Endothelial cell (in vitro differentiated cells): ENCODE measurements at places on chromosomes 3 and 15.

DNA sequence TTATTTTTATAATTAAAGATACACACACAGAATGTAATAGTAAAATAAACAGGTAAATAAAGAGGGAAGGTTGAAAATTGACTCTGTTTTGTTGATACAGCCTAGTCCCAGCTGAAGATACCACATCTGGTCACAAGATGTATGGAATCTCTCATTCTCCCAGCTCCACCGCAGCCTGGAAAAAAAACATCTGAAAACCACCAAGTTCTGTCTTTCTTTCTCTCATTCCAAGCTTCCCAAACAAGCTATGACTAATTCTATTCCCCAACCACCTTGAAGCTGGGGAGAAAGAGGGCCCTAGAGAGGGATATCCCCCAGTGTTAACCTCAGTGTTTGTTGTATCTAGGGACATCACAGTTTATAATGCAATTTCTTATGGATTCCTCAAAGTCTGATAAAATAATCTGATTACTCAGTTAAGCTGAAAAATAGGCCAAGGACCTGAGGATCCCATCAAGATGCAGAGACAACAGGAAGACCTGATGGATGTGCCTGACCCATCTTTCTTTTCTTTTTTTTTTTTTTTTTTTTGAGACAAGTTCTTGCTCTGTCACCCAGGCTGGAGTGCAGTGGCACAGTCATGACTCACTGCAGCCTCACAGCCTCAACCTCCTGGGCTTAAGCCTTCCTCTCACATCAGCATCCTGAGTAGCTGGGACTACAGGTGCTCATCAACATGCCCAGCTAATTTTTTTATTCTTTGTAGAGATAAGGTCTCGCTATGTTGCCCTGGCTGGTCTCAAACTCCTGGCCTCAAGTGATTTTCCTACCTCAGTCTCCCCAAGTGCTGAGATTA lies 38.1 kb downstream of the SRGAP3 start:
- no peak for DNase-seq

DNA sequence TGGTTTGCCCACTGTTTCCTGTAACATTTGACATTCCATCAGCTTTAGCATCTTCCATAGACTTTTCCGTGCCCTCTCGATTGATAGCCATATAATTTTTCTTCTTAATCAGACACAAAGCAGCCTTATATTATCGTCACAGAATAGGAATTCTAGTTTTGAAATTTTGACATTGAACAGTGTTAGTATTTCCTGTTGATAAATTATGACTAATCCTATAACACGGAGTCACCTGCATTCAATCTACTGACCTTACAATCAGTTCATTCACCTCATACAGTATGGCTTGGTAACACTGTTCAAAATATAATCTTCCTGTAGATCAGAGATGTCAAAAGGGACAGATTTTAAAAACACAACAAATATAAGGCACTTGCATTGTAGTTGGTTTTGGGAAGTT lies 423.7 kb downstream of the C3orf38 start:
- no peak for DNase-seq

GRCh38 chr3:195551381-195551978 lies 8.4 kb upstream of the PPP1R2 start:
- no peak for DNase-seq

DNA sequence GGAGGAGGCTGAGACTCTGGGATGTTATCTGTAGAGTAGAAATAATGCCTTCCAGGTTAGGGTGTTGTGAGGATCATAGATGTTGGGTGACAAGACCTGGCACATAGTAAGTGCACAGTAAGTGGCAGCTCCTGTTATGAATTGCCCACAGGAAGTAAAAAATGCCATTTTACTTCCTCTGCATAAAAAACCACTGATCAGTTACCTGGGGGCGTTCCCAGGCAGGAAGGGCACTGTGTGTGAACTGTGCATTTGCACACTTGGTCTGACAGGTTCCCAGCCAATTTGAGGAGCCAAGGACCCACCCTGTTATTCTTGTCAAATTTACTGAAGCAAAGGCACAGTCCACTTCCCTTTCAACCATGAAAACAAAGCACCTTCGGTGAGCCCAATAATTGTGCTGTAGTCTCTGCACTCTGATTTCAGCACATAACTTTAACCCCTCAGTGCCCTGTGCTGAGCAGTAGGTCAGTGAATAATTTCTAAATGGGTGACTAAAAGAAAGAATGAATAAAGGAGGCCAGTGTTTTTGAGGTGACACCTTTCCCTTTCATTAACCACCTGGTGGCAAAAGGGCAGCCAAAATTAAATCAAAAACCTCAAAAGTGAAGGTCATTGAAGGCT lies 85.8 kb upstream of the ARHGEF3 start:
- DNase-seq: no peak

GRCh38 chr15:70597056-70597603 lies 166.2 kb downstream of the UACA start:
- DNase-seq: no peak

DNA sequence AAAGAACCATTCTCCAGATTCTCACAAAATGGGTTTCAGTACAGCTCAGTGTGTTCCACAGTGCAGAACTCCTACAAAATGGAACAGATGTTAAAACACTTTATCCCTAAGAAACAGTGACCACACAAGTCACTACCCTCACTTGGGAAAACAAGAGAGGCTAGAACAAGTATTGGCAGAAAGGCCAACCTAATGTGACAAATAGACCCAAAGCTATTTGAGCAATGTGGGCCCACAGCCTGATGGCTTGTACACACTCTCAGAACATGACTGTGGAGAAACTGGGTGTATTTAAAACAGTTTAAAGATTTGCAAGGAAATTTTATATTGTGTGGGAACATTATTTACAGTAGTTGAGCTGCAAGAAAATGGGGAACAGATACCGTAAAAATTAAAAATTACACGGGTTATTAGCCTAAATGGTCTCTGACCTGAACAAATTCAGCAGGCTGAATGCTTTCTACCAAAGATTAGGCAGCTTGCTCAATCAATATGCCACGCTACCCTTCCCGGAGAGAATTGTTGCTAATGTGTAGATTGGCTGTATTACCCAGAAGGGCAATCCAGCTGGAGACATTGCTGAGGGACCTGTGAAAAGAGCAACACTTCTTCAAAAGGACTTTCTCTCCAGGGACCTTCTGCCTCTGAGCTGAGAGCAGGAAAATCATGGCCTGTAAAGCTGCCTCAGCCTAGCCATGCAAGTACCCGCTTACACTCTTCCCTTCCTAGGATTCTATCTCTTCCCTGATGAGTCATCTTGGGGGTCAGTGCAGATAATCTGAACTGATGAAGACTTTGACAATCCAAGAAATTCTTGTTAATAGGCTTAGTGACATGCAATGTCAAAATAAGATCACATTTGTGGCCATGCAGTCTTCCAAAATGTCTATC lies 97.1 kb downstream of the STRIT1 start:
- DNase-seq: no peak

DNA sequence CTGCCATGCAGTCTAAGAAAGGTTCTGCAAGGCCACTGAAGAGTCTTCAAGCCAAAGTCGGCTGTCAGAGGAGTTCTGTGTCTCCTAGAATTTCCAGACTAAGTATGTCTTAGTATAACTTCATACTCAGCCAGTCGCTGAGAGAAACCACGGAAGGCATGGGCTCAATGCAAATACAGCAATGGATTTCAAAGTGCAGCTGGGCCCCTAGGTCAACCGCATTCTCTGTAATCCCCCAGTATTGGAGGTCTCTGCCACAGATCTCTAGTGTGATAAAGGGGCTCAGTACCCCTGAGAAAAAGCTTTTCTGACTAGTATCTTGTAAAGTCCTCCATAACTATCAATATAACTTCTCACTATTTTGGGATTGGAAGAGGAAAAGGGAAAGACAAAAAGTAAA lies 208.3 kb downstream of the VPS13C start:
- no peak for DNase-seq

- DNase-seq: no peak
Observed at GRCh38 chr3:53650928-53651661, 156.7 kb downstream of the CACNA1D start.

- DNase-seq: no peak
Observed at GRCh38 chr15:101088271-101088670, 163.6 kb downstream of the CHSY1 start.

DNA sequence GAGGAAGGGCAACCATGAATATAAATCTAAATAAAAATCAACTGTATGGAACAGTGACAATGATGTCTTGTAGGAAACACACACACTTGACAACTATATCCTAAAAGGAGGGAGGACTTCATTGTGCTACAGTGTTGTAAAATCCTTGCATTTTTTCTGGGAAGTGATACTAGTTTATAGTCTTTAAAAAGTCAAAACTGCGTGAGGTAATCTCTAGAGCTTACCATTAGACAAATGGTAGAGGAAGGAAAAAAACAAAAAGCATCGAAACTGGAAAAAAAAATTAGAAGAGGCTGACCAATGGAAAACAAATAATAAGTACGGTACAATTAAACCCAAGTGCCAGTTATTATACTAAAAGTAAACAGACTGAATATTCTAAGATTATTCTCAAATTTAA lies 38.7 kb downstream of the CHSY1 start:
- DNase-seq: no peak

- no peak for DNase-seq
Observed at GRCh38 chr3:111594205-111594604, 941 bp downstream of the ZBED2 start.

GRCh38 chr15:74542166-74543042 lies 1.4 kb downstream of the ARID3B start:
- no peak for DNase-seq

DNA sequence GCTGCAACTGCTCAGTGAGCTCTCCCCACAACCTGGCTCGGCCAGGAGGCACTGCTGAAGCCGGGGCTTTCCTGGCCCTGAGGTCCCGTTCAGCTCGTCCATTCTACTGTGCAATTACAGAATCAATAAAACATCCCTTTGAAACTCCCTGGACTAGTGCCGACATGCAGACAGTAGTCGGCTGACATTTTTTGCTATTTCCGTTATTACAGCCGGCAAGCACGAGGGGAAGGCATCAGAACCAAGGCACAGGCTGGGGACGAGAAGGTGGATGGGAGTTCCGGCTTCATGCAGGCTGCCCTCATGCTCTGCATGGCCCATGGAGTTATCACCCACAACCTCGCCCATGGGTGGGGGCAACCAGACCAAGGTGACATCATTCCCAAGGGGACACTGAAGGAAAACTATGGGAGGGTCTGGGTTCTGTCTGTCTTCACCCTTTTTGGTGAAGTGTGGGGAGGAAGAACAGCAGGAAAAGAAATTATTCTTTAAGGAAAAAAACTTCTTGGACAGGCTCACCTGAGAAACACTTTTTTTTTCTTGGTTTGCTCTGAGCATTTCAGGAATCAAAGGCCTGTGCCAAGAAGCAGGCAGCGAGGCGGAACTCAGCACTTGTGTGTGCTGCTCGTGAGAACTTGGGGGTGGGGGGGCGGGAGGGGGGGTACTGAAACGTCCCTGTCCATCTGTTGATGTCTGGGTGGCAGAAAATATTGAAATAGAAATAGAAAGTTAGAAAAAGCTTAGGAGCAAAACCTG lies 154.5 kb downstream of the FOXP1 start:
- no peak for DNase-seq

DNA sequence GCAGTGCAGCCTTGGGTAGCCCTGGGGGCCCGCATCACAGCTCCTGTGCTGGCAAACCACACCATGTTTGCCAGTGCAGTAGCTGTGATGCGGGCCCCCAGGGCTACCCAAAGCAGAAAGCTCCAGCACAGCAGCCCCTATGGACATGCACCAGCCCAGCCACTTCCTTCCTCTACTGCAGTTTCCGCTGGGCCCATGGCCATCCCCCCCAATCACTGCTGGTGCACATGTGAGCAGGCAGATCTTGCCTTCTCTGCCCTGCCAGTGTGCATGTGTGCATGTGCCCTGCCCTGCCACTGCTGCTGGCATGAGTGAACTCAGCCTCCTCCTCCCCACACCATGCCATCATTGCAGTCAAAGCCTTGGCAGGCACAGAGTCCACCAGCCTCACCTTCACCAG lies 20.1 kb upstream of the MINAR1 start:
- DNase-seq: no peak

DNA sequence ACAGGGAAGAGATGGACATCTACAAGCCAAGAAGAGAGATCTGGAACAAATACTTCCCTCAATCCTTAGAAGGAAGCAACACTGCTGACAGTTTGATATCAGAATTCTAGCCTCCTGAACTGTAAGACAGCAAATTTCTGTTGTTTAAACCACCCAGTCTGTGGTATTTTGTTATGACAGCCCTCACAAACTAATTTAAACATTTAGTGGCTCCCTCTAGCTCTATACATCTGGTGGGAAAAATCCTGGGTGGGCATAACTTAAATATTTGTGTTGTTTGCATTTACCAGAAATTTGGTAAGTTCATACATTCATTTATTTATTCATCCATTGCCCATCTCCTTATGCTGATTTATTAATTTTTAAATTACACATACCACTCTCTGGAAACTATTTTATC lies 62.5 kb upstream of the GSK3B start:
- no peak for DNase-seq

DNA sequence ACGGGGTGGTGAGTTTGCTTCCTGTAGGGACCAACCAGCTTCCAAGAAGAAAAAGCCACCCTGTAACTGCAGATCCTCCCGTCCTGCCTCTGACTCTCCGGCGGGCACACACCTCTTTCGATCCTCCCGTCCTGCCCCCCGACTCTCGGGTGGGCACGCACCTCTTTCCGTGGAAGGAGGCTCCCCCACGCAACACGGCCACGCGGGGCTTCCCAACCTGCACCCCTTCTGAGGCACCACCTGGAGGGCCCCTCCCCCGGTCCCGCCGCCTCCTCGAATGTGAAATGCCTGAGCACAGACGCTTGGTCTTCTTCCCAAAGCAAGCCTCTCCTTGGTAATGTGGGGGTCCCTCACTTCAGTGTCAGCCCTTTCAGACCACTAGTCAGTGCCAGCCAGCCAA lies 7.3 kb downstream of the ADAMTS17 start:
- DNase-seq: no peak

GRCh38 chr3:154040283-154040682 lies 80.9 kb upstream of the ARHGEF26 start:
- no peak for DNase-seq

DNA sequence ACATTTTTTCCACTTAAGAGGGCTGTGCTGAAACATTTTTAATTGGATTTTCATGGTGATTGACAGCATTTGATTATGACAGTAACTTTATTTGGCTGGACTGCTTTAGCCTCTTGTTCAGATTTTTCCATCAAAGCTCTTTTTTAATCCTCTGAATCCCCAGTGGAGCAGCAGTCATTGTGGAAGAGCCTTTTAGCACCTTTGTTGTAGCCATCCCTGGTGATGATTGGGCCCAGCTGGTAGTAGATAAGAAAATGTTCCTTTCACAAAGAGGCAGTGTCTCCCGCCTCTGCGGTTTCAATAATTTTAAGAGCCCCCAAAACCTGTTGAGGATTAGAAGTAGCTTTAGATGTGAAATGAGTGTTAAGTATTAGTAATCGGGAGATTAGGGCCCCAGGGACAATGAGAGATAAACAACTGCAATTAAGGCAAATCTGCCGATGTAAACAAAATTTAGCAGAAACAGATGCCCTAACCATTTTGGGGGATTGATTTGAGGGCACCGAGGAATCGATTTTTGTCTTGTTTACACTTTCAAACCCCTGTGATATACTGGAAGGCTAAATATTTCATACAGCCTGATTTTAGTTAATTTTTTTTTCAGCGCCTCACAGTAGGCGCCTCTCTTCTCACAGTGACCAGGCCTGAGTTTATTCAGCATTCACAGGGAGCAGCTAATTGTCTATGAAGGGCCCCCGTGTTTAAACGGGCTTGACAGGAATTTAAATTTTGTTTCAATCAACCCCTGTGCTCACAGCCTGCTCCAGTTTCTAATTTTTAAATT lies 43.2 kb upstream of the SKOR1 start:
- no peak for DNase-seq

- no peak for DNase-seq
Observed at GRCh38 chr3:68963891-68964290, 31.5 kb upstream of the TAFA4 start.
